ENCODE measurements at places on chromosomes 3 and 15.

- no peak for DNase-seq
Observed at GRCh38 chr3:121690777-121691405, 30.2 kb upstream of the HCLS1 start.

- no peak for DNase-seq
Observed at GRCh38 chr15:32030795-32031194, 480 bp downstream of the CHRNA7 start.

DNA sequence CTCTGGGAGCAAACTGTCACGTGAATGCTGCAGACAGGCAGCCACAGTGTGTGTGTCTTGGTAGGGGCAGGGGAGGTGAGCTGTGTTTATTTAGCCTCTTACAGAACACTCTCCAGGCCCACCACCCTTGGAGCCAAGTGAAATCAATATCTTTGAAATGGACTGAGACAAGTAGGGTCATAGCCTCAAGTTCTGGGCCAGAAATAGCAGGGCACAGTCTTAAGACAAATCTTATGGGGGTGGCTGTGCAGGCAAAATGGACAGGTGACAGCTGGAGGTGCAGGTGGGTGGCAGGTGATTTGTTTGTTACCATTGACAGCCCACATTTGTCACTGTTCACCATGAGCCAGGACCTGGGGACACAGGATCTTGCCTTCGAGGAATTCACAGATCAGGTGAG is 93.6 kb upstream of the NMNAT3 start:
- no peak for DNase-seq

GRCh38 chr3:124832782-124833709 is 54.1 kb downstream of the ITGB5 start:
- DNase-seq = no peak

DNA sequence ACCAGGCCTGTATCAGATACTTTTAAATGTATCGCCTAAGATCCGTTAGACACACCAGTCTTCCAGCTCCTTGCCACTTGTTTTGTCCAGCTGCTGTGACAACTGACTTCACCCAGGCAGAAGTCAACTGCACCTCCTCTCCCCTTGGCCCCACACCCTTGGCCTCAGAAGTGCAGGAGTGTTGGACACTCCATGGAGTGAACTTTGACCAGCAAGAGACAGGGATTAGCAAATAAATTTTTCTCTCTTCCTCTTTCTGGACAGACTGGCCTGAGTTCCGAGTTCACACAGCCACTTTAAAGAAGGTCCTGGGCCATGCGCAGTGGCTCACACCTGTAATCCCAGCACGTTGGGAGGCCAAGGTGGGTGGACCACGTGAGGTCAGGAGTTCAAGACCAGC is 2.9 kb upstream of the CLN6 start:
- no peak for DNase-seq

- DNase-seq = no peak
Observed at GRCh38 chr3:61657689-61658088, 96.3 kb downstream of the PTPRG start.

DNA sequence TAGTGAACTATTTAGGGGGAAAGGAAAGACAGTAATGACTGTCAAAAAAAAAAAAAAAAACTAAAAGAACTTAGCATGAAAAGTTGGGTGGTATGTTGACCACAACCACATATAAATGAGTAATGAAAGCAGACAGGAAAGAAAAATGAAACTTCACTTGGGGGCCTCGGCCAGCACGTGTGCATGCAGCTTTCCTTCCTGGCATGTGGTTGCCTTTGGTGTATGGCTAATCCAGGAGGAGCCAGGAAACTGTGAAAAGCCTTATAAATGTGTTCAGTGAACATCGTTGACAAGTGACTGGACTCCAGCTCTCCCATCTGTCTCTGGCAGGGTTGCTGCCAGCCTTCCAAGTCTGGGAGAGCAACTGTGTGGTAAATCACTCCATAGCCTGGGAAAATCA is 195.1 kb downstream of the DTWD1 start:
- DNase-seq = no peak

GRCh38 chr3:72152551-72153476 is 367.9 kb upstream of the PROK2 start:
- peak; percentile 1 for DNase-seq

- DNase-seq = no peak
Observed at GRCh38 chr3:105518203-105518602, 151.5 kb downstream of the ALCAM start.

GRCh38 chr3:124877674-124878073 is 9.5 kb downstream of the ITGB5 start:
- DNase-seq = no peak

DNA sequence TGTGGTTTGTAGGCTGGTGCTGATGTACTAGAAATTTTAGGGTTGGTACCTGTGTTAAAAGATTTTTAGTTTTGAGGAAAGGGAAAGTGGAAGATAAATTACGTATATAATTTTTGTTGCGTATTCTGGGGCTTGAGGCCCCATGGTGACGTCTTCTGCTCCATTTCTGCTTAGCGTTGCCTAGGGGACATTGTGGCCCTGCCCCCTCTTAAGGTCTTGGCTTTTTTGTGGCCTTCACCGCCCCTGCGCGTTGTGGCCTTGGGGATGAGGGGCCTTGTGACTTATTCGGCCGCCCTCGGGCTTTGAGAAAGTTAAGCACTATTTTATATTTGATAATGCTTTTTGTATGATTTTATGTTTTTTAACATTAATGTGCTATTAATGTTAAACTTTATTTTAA is 182.0 kb downstream of the KLF13 start:
- DNase-seq = no peak

GRCh38 chr3:50486219-50486888 is 17.1 kb downstream of the CACNA2D2 start:
- no peak for DNase-seq

- DNase-seq = no peak
Observed at GRCh38 chr3:25471081-25471768, 43.2 kb downstream of the RARB start.

- DNase-seq = no peak
Observed at GRCh38 chr15:39216816-39217215, 364.1 kb upstream of the THBS1 start.

- no peak for DNase-seq
Observed at GRCh38 chr3:50168388-50168787, 13.3 kb downstream of the SEMA3F start.

- DNase-seq = no peak
Observed at GRCh38 chr15:59237119-59237855, 30.6 kb downstream of the LDHAL6B start.

DNA sequence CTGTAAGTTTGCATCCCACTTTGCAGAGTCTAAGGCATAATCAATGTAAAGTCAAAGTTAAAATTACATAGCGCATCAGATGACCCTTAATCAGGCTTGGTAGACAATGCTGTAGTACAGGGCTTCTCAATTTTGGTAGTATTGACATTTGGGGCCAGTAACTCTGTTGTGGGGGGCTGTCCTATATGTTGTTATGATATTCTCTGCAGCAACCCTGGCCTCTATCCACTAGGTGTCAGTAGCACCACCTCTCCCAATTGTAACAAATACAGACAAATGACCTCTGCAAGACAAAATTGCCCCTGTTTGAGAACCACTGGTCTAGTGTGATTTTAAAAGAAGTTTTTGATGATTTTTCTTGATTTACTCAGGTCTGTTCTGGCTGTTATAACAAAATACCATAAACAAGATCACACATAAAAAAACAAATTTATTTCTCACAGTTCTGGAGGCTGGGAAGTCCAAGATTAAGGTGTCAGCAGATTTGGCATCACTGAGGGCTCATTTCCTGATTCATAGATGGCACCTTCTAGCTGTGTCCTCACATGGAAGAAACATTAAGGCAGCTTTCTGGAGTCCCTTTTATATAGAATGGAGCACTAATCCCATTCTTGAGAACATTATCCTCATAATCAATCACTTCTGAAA is 37.6 kb upstream of the SLC9A9 start:
- peak; percentile 18 for DNase-seq

DNA sequence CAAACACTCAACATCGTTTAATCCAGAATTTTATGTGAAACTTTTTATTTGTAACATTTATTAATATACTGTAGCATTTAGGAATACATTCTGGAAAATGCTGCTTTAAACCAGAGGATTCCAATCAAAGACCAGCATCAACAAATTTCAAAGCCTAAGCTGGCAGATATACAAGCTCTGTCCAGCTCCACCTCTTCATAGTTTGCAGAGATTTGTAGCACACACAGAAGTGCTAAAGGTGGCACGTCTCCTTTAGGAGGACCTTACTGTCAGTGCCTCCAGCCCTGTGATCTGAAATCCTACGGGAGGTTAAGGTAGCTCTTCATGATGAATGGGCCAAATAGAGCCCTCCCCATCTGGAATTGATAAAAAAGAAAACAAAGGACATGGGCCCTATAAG is 329.7 kb upstream of the NECTIN3 start:
- no peak for DNase-seq

DNA sequence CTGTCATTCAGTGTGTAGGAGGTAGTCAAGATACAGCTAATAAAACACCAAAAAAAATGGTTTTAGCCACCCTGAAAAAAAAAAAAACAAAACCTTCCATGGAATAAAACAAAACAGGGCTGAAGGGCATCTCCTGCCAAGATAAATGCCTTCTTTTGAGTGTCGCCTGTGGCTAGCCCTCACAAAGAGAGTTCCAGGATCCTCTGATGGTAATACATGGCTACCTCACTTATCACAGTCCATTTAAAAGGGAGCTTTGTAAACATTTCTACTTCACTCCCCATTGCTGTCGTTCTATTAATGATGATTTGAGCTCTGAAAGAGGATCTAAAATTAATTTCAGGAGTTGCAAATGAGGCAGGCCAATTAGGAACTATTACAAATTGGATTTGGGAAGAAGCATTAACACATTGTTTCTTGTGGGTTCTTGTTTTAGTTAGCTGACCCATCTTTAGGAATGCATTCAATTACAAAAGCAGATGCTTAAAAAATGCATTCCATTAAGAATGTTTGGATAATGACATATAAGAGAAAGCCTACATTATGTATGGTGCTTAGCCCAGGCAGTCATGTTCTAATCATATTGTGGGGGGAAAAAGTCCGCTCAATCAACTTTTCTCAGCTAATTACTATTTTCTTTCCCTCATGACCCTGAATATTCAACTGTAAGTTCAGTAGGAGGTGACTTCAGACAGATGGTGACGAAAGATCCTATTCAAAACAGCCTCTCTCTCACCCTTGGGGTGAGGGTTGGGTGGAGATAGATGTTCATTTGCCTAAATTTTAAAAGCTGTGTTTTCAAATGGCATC is 255.1 kb upstream of the WNT5A start:
- no peak for DNase-seq

GRCh38 chr3:187044206-187044605 is 95.1 kb downstream of the RPL39L start:
- peak; percentile 9 for DNase-seq

DNA sequence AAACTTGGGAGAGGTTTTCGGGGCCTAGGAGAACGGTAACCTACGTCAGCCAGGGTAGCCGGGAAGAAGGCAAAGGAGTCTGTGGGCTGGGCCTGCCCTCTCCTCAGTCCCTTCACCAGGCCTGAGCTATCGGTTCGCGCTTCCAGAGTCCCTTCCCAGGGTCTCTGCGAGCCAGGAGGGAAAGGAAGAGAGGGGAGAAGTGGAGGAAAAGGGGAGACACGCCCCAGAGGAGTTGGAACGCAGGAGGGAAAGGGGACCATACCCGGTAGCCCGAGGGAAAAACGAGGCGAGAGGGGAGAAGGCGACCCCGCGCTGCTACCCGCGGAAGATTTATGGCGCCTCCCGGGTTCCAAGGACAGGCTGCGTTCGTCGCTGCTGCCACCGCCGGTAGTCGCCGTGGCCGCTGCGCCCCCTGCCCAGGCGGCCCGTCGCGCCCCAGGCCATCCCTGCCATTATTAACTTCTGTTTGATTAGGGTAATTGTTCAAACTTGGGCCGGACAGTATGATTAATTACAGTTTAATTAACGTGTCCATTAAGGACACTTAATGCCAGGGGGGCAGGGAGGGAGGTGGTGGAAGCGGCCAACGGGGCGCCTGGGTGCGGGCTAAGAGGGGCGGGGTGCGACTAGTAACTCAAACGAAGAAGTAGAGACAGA is 3.4 kb upstream of the SKOR1 start:
- DNase-seq = no peak

DNA sequence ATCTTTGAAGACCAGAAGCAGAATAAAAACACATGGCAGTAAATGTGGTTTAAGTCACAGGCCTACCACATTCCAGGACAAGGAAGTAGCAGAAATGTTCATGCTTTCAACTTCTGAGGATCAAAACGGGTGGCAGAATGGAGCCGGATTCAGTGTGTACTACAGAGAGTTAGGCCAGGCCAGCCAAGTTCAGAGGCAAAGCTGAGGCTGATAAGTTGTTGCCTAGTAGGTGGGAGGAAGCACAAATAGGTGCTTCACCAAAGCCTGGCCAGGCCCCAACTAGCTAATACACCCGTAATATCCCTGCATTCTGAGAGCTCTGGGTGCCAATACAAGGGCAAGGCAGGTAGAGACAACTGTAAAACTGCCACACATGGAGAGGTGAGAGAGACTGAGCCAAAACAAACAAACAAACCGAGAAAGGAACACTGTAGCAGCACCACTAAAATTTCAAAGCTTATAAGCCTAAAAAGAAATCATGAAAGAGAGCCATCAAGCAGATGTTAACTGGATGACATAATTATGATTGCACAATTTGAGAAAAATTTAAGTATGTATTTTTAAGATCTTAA is 156.4 kb upstream of the CBLB start:
- peak; percentile 61 for DNase-seq

GRCh38 chr3:69926385-69926784 is 73.1 kb upstream of the SAMMSON start:
- DNase-seq = no peak

DNA sequence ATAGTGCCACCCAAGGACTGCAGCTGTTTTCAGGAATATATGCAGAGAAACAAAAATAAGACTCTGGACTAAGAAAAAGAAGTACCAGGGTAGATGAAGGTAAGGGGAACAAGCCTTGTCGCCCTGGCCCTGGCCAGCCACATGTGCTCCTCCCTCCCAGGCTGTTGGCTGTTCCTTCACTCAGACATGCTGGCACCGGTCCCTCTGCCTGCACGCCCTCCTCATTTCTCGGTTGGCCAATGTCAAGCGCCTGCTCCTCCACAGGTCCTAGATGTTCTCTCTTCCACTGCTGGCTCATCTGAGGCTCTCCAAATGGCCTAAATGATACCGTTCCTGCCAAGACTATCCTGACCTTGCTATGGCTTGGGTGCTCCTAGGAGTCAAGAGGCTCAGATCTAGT is 288.4 kb upstream of the LYSMD4 start:
- DNase-seq = no peak

DNA sequence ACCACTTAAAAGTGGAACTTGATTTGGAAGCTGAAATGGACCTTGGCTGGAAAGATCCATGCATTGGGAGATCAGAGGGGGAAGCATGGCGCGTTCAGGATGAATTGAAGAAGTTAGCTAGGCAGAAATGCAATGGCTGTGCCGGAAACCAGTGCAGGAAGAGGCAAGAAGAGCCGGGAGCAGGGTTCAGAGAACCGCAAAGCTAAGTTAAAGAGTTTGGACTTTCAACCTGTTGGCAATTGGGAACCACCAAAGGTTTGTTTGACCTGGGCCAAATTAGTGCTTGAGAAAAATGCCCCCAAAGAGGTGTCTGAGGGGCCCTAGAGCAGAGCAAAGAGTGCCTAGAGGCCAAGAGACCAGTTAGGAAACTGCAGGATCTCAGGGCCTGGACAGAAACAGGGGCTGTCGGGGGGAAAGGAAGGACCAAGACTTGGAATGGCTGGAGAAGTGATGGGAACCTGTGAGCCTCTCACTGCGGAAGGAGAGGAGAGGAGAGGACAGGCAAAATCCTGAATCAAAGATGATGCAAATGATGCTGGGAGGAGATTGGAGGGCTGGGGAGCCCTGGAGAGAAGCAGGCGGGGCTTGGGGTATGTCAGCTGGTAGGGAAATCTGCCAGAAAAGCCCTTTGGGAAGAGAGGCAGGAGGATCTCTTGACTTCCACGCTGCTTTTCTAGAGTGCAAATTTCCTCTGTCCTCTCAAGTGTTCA is 49.3 kb downstream of the FAM174B start:
- DNase-seq = no peak

- DNase-seq = no peak
Observed at GRCh38 chr15:64480891-64481290, 20.5 kb downstream of the ZNF609 start.

Measured in foreskin keratinocyte (primary cell).